ENCODE measurements at places on chromosomes 12 and 14. TPM values are rescaled to one million over a fixed set of nuclear protein-coding genes. Genes with fewer than 3 reads are reported as not detected.
A peak's percentile ranks its signal among the peaks of the same experiment; 100 is the strongest.

DNA sequence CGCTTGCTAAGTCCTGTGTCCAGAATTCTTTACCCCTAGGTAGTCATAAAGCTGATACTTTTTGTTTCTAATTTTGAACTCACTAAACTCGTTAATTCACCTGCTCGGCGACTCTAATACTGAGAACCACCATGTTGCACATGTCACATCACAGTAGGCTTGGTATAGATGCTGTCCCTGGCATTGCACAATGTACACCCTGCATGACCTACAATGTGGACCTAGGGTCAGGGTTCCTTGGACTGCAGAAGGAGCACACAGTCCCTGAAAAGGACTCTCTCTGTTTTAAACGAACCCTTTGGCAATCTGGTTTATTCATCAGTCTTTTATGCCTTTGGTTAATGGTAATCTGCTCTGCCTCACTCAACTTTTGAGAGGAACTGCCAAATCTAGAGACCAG is 272.4 kb downstream of the FOXN3 start:
- no peak overlapping the region for H3K4me3 ChIP-seq
- no peaks in the 10 kb centered on the region for H3K4me1 ChIP-seq
- H3K36me3 ChIP-seq = no peaks in the 10 kb centered on the region
- no peaks in the 10 kb centered on the region for H3K27me3 ChIP-seq

DNA sequence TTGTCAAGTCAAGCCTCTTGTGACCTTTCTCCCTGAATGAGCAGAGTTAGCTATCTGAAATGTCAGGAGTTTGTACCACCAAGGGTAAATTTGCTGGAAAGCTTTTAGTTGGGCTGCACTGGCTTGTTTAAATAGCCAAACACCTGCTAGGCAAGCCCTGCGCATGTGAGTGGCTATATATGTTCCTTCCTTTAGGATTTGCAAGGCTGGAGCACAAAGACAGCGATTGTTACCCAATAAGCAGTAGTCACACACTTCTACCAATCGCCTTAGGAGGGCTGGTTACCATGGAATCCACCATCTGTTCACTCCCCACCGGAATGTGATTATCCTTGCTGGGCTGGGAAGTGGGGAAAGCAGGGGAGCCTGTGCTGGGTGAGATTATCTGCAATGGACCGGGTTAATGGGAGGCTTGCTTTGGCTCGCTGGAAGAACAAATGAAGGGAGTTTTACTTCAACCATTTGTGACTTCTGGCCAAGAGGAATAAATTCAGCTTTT is 102.5 kb downstream of the FGD4 start:
- DNase-seq = no peak
- peak overlapping the region; percentile 23 for H3K4me3 ChIP-seq
- H3K27ac ChIP-seq = peak overlapping the region; percentile 16
- no peaks in the 10 kb centered on the region for H3K27me3 ChIP-seq

GRCh38 chr12:108594-108993 is 42.0 kb downstream of the IQSEC3 start:
- no peak for DNase-seq
- no peak overlapping the region for H3K27ac ChIP-seq
- H3K27me3 ChIP-seq = no peaks in the 10 kb centered on the region
- no peaks in the 10 kb centered on the region for H3K4me1 ChIP-seq

DNA sequence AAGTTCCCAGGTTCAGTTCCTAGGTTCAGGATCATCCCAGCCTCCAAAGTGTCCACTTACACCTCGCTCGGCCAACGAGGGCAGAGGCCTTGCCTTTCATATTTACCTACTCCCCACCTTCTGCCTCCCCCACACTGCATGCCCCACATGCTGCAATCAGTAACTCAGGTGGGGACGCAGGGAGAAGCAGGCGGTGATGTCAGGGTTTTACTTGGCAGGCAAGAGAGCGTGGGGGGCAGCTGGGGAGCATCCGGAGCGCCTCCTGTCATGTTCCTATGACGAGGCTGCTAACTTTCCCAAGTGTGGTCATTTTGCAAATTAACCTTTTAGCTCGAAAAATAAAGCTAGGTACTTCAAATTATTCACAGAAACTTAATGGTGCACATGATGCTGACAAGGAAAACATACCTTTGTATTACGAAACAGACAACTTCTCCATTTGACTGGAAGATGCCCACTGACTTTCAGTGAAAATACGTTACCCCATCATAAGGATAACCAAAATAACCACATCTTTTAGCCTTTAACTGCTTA is 53.8 kb downstream of the SETD3 start:
- H3K4me3 ChIP-seq = no peak overlapping the region
- H3K4me1 ChIP-seq = peaks cover 13% of the 10 kb centered on the region
- H3K36me3 ChIP-seq = no peaks in the 10 kb centered on the region
- no peak overlapping the region for H3K27ac ChIP-seq
- no peak for DNase-seq

The CACNA2D4 gene
- total RNA-seq = 12.3 TPM

GRCh38 chr14:26281280-26281998 is 316.4 kb downstream of the NOVA1 start:
- no peaks in the 10 kb centered on the region for H3K27me3 ChIP-seq
- H3K4me3 ChIP-seq = no peak overlapping the region

DNA sequence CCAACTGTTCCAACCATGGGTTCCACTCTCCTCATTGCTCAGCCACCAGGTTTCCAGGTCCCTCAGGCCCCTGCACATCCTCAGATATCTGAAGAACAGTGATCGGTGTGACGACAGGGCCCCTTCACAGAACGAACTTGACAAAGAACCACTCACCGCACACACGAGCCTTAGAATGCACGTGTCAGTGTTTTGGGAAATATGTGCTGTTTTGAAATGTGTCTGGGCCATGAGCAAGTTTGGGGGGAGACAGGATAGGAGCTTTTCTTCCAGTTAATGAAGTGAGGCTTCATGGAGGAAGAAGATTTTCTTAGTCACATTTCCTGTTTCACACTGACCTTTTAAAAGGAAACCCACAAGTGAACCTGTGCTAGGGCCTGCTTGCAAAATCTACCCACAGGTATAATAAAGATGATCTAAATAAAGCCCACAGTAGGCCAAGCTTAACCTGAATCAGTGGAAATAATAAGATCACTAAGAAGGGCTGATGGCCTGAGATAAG is 58.6 kb downstream of the ZFP36L1 start:
- no peaks in the 10 kb centered on the region for H3K36me3 ChIP-seq
- H3K4me1 ChIP-seq = peaks cover 11% of the 10 kb centered on the region
- no peak overlapping the region for H3K27ac ChIP-seq
- H3K4me3 ChIP-seq = no peak overlapping the region
- no peaks in the 10 kb centered on the region for H3K27me3 ChIP-seq
- DNase-seq = no peak

GRCh38 chr14:91067186-91067585 is 6.7 kb upstream of the RPS6KA5 start:
- H3K36me3 ChIP-seq = no peaks in the 10 kb centered on the region
- no peak overlapping the region for H3K4me3 ChIP-seq
- no peak overlapping the region for H3K27ac ChIP-seq
- no peaks in the 10 kb centered on the region for H3K27me3 ChIP-seq
- no peak for DNase-seq

- H3K4me1 ChIP-seq = peaks cover 7% of the 10 kb centered on the region
- H3K27ac ChIP-seq = peak overlapping the region; percentile 76
- no peaks in the 10 kb centered on the region for H3K27me3 ChIP-seq
- no peaks in the 10 kb centered on the region for H3K36me3 ChIP-seq
- peak overlapping the region; percentile 76 for H3K4me3 ChIP-seq
- no peak for DNase-seq
Measured at GRCh38 chr14:58238252-58239243, 6.1 kb upstream of the PSMA3 start.

The SCAF11 gene
- 158 TPM for total RNA-seq

DNA sequence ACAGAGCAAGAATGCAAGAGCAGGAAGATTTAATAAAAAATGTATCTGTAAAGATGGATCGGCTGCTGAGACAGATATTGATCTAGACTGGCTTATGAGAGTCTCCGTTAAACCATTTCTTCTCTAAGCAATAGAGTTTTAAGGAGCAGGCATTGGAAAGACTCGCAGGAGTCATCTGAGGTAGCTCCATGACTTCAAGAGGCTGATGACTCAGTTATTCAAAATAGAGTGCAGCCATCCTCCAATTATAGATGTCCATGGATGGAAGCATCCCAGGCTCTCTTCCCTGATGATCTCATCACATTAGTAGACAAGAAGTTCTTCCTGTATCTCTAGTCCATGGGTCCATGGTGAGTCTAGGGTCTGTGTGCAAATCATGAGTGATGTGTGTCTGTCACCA is 638.3 kb upstream of the TMEM132C start:
- H3K27me3 ChIP-seq = no peaks in the 10 kb centered on the region
- no peak for DNase-seq
- H3K4me1 ChIP-seq = no peaks in the 10 kb centered on the region
- no peak overlapping the region for H3K4me3 ChIP-seq

DNA sequence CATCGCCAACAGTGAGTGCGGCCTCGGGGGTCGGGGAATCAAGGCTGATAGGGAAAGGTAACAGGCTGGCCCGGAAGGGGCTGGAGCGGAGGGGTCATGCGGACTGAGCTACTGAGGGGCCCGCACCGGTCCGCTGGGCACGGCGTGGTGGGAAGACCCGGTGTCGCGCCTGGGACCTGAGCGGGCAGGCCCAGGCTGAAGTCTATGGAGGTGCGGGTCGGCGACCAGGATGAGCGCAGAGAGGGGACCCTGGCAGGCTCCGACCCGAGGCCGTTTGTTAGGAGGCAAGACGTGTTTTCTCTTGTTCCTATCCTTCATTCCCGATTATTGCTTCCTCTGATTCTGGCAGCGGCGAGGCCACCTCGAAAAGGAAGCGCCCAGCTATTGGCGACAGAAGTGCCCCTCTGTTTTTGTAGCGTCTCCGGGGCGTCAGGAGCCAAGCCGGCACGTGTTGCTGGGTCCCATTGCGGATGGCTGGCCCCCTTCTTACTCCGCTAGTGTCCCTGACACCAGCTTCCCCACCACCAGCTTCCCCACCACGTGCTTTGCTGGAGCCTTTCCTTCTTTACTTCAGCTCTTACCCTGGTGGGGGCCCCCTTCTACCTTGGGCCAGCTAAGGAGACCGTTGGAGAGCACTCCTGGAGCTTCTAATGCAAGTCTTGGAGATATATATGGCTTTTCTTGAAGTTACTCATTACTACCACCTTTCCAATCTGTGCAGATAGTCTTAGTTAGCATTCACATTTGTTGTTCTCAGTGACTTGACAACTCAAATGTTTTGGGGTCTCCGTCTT is 653 bp downstream of the PA2G4 start:
- peaks cover 5% of the 10 kb centered on the region for H3K4me1 ChIP-seq
- peak overlapping the region; percentile 86 for H3K27ac ChIP-seq
- H3K36me3 ChIP-seq = peaks cover 25% of the 10 kb centered on the region
- peak overlapping the region; percentile 90 for H3K4me3 ChIP-seq
- no peaks in the 10 kb centered on the region for H3K27me3 ChIP-seq

DNA sequence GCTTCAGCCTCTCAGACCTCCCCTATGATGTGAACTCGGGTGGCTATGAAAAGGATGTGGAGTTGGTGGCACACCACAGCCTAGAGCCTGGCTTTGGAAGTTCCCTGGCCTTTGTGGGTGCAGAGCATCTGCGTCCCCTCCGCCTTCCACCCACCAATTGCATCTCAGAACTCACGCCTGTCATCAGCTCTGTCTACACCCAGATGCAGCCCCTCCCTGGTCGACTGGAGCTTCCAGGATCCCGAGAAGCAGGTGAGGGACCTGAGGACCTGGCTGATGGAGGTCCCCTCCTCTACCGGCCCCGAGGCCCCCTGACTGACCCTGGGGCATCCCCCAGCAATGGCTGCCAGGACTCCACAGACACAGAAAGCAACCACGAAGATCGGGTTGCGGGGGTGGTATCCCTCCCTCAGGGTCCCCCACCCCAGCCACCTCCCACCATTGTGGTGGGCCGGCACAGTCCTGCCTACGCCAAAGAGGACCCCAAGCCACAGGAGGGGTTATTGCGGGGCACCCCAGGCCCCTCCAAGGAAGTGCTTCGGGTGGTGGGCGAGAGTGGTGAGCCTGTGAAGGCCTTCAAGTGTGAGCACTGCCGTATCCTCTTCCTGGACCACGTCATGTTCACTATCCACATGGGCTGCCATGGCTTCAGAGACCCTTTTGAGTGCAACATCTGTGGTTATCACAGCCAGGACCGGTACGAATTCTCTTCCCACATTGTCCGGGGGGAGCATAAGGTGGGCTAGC is 7.0 kb upstream of the RPS26 start:
- DNase-seq = no peak
- H3K27me3 ChIP-seq = no peaks in the 10 kb centered on the region
- no peak overlapping the region for H3K4me3 ChIP-seq
- H3K27ac ChIP-seq = no peak overlapping the region
- peaks cover 19% of the 10 kb centered on the region for H3K36me3 ChIP-seq
- H3K4me1 ChIP-seq = no peaks in the 10 kb centered on the region

DNA sequence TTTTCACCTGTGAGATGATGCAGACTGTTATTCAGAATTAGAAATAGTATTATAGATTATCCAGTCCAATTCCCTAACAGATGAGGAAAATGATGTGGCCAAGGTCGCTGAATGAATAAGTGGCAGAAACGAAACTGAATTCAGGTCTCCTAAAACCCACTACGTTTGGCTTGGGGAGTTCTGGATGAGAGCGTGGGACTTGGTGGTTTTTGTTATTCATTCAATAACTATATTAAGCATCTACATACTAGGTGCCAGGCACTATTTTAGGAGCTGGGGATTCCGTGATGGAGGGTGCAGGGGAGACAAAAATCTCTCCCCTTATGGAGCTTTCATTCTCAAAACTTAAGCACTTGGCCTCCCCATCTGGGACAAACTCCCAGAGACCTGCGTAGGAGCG is 813 bp upstream of the CCDC184 start:
- no peaks in the 10 kb centered on the region for H3K36me3 ChIP-seq
- no peaks in the 10 kb centered on the region for H3K27me3 ChIP-seq
- DNase-seq = no peak
- peak overlapping the region; percentile 96 for H3K4me3 ChIP-seq

GRCh38 chr12:79360286-79360685 is 330.5 kb downstream of the PAWR start:
- H3K27ac ChIP-seq = no peak overlapping the region
- no peaks in the 10 kb centered on the region for H3K27me3 ChIP-seq
- no peaks in the 10 kb centered on the region for H3K36me3 ChIP-seq
- H3K4me1 ChIP-seq = no peaks in the 10 kb centered on the region
- no peak overlapping the region for H3K4me3 ChIP-seq

The SERPINA4 gene
- not detected for total RNA-seq

The LAG3 gene
- total RNA-seq = 0.95 TPM

- no peaks in the 10 kb centered on the region for H3K4me1 ChIP-seq
- H3K27ac ChIP-seq = no peak overlapping the region
- H3K36me3 ChIP-seq = peaks cover 16% of the 10 kb centered on the region
- no peak overlapping the region for H3K4me3 ChIP-seq
Measured at GRCh38 chr12:56581418-56582145, 48.5 kb downstream of the BAZ2A start.

DNA sequence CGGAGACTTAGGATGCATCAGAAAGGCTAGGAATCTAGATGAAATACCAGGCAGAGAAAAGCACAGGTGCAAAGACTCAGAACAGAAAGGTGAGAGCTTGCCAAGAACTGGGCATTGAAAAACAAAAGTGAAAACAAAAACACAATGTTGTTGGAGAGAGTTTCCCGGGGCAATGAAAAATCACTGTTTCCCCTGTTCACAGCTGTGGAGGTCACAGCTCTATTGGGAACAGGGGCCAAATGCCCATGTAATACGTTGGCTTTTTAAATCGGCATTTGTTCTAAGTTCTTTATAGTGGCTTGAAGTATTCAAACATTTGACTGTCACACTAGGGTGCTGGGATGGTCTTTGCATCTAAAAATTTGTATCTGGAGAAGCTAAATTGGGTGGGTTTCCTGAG is 108.3 kb downstream of the SLC15A4 start:
- no peak for DNase-seq
- no peak overlapping the region for H3K27ac ChIP-seq
- H3K4me3 ChIP-seq = no peak overlapping the region
- H3K36me3 ChIP-seq = no peaks in the 10 kb centered on the region

The TOX4 gene
- 54.7 TPM for total RNA-seq

- H3K4me3 ChIP-seq = no peak overlapping the region
- no peak for DNase-seq
- H3K27ac ChIP-seq = no peak overlapping the region
- H3K36me3 ChIP-seq = no peaks in the 10 kb centered on the region
- H3K4me1 ChIP-seq = no peaks in the 10 kb centered on the region
Measured at GRCh38 chr12:115885040-115885690, 392.3 kb downstream of the MED13L start.
